ENCODE measurements at places on chromosomes 2 and 18.
A peak's percentile ranks its signal among the peaks of the same experiment; 100 is the strongest.

DNA sequence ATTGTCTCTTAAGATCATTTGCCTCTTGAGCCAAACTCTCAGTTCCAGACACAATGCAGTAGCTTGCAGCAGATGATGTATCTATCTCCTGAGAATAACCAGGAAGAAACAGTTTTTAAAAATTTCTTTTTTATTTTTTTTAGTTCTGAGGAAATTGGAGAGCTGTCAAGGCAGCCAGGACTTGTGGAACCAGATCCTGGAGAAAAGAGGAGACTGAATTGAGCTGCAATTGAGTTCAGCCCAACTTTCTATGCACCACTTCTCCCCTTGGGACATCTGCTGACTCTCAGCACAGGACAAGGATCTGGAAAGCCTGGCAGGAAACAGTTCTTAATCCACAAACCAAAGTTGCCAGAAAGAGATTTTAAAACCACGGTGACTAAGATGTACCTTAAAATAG is 13.5 kb upstream of the CSRNP3 start:
- no peak for DNase-seq

DNA sequence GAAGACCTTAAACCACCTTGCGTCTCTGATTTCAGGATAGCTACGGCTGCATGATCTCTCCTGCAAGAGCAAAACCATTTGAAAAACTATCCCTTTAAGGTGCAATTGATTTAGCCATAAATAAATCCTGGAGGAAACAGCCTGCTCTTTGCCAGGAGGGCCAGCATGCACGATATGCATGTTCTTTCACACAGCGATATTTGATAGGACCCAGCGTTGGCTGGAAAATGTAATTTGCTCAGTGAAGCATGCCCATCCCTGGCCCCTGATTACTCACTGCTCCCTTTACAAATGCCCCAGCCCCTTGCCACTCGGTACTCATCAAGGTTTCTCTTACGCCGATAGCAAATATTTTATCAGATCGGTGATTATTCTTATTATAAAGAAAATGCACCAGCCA is 315.4 kb downstream of the CDH2 start:
- no peak for DNase-seq

- peak; percentile 70 for DNase-seq
Measured at GRCh38 chr2:241941691-241942301, 72.3 kb downstream of the RTP5 start.

DNA sequence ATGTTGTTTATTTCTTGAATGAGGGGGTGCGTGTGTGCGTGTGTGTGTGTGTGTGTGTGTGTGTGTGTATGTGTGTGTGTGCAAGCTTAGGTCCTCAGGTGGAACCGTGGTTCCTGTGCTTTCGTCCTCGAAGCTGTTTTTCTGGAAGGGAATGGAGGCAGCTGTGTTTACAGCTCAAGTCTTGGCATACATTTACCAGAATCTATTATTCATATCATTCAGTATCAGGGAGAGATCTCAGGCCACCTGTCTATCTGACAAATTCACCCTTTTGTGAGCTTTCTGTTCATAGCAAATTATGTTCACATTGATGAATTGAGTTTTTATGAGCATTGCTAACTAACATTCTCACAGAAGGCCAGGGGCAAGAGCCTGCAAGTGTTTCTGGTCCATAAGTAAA is 550.4 kb downstream of the ARHGAP15 start:
- DNase-seq = no peak

DNA sequence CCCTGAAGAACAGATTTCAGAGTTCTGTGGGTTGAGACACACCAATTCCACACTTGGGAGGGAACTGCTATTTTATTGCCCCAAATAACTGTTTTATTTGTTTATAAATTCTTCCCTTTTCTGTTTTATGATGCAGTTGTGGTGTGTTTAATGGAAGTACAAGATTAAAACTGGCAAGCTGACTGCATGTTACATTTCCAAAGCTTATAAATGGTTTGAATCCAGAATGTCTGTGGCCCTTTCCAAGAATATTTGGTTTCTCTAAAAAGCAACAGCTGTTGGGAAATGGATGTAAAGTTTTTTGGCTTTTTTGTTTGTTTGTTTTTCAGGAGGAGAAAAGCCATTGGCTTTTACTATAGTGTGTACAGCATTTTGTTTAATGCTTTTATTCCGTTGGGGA is 234.5 kb downstream of the MTX2 start:
- no peak for DNase-seq

DNA sequence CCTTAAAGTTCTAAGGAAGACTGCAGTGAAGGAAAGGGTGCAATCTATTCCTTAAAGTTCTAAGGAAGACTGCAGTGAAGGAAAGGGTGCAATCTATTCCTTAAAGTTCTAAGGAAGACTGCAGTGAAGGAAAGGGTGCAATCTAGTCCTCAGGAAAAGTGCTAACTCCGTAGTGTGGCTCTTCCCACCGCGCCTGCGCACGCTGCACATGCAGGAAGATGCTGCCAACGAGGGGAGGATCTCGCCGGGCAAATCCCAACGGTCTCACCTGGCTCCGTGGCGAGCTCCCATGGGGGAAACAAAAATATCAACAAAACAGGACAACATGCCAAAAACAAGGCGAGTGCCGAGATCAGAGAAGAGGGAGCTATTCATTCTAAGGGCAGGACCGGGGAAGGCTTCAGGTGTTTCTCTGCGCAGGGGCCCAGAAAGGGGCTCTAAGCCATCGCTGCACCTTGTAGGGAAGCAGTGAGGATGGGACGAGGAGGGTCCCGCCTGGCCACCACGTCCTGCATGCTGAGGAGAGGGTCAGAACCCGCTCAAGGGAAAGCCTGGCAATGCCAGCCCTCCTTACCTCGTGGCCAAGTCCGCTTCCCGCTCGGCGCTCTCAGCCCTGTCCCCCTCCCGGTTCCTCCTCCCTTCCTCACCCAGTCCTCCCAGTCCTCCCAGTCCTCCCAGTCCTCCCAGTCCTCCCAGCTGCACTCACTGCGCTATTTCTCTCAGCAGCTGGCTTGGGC is 24.5 kb downstream of the TIMM21 start:
- DNase-seq = no peak

GRCh38 chr2:34810456-34810855 is 1211.4 kb upstream of the FAM98A start:
- DNase-seq = no peak

- DNase-seq = no peak
Measured at GRCh38 chr2:238277695-238278094, 10.7 kb downstream of the PER2 start.

- DNase-seq = no peak
Measured at GRCh38 chr2:202344178-202344577, 31.9 kb upstream of the BMPR2 start.

DNA sequence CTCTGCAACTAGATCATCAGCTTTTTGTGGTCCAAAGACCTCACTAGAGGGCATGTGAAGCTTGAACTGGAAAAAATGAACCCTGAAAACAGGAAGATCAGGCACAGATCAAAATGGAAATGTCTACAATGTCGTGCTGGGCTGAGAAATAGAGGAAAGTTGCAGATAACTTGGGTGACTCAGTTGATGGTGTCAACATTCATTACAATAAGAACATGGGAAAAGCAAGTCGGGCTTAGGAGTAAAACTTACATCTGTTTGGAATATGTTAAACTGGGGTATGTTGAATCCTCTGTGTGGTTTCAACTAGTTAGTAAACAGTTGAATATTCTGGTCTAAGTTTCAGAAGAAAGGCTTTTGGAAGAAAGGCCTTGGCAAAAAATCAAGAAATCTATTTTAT is 940.4 kb downstream of the ERBB4 start:
- no peak for DNase-seq

DNA sequence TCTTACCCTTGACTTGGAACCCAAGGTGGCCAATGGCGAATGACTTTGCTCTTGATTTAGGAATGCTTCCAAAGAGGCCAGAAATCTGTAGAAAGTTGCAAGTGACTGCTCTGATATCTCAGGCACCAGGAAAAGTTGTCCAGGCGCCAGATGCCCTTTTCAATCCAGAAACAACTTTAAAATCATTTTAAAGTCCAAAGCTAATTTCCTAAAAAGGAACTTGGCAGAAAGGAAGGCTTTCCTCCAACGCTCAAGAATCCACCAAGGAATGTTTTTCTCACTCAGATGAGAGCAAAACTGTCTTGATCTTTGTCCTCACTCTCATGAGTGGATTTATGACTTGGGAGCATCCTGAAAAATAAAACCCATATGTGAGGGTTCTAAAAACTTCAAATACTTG is 5.3 kb downstream of the NGEF start:
- DNase-seq = no peak

GRCh38 chr2:54496920-54497319 is 40.8 kb downstream of the SPTBN1 start:
- DNase-seq = no peak

GRCh38 chr18:56516789-56517188 is 121.6 kb downstream of the TXNL1 start:
- DNase-seq = no peak

DNA sequence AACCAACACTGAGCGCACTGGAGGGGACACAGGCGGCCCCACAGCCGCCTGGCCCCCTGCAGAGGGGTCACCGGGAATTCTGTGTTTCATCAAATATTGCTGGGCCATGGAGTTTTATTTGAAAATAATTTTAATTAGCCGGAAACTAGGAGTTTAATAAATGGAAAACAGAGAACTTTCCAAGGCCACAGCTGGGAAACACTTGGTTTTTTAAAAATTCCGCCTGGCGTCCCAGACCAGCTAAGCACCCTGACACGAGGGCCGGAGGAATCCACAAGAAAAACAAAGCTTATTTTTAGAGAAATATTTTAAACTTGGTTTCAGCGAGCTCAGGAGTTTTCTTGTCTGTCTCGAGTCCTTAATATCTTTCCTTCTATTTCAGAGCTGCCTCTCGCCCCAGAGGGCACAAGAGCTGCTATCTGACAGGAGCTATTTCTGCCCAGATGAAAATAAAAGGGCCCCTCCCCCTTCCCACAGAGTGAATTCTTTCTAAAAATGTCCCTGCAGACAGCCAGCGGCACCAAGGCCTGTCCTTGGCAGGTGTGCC is 8.2 kb downstream of the ZFP36L2 start:
- DNase-seq = no peak

- DNase-seq = no peak
Measured at GRCh38 chr2:238505119-238505891, 78.6 kb downstream of the ASB1 start.

- no peak for DNase-seq
Measured at GRCh38 chr18:33781429-33781828, 203.4 kb downstream of the ASXL3 start.

DNA sequence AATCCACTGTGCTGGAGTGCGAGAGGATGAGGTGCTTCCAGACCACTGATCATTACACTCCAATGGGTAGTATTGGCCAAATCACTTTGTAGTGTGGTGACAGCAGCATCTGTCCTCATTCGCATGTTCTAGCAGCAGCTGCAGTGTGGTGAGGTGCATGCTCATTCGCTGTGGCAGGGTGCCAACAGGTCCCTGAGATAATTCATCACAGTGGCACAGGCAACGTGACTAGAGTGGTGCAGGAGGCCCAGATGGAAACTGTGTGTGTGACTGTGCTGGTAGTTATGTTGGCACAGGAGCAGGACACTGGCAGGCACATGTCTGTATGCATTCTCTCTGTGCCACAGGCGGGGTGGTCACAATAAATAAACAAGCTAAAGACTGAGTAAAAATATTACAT is 329.5 kb upstream of the SYT4 start:
- DNase-seq = no peak

GRCh38 chr2:758073-758820 is 81.0 kb upstream of the TMEM18 start:
- no peak for DNase-seq

DNA sequence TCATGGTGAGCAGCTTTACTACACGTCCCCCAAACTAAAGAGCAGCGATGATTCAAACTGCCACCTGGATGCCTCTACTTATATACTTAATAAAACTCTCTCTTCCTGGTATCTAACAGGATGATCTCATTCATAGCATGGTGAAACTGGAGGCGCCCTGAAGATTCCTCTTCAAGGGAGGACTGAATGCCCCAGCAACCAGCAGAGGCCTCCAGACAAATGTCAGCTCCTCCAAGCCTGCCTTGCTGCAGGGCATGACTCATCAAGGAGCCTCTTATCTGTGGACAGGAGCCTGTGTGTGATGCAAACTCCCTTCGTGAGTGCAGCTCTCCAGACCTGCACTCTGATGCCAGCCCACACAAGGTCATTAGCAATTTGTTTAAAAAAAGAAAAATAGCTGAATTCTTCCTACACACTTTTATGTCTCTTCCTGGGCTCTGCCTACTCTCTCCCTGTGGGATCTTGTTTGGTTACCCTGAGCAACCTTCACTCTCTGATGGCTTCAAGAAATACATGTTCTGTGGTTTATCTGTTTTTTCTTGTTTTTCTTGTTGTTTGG is 30.2 kb downstream of the LONRF2 start:
- no peak for DNase-seq

DNA sequence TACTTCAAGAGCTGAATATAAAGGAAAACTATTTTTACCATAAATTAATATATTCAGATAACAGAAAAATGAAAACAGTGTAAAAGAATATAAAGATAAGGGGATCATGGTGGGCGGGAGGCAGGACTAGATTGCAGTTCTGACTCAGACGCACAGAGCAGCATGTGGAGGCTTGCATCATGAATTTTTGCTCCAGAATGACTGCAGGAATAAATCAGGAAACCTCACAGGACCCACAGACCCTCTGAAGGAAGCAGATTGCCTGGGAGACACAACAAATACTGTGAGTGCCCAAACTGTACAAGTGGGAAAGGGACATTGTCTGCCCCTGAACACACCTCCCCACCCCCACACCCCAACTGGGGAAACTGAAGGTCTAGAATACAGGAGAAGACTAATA is 19.2 kb upstream of the SIGLEC15 start:
- DNase-seq = no peak

- no peak for DNase-seq
Measured at GRCh38 chr2:47639467-47639866, 143.5 kb upstream of the MSH6 start.

- no peak for DNase-seq
Measured at GRCh38 chr18:13973061-13973575, 57.8 kb upstream of the MC2R start.

DNA sequence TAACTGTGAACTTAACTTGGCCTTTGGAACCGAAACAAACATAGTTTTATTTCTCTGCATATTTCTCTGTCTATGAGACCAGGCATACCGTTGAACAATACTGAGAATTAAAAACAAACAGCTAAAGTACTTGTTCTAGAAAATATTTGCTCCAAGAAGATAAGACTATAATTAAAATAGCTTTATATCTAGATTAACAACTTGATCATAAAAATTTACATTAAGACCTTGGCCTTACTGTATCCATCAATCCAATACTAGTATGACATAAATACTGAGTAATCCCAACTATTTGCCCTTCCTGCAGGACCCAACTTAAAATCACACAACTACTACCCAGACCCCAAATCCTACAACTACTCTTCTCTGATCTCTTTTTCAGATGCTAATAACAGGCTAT is 260.9 kb downstream of the RIT2 start:
- DNase-seq = no peak

- DNase-seq = no peak
Measured at GRCh38 chr2:117853873-117854272, 39.4 kb downstream of the DDX18 start.

- no peak for DNase-seq
Measured at GRCh38 chr18:961644-962355, 57.1 kb downstream of the ADCYAP1 start.

DNA sequence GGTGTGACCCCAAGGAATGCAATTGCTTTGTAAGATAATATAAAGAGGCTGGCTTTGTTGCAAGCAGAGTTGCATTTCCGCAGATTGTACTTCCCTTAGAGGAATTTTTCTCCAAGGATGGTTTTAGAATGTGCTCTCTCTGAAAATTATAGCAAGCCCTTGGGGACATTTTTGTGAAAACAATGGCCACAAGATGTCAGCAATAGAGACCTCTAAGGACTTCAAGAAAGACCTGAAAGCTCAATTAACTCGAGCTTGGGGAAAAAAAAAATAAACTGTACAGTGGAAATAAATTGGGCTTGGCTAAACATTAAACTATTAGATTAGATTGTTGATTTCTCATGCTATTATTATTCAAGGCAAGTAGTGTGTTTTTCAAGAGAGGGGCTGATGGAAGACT is 81.3 kb upstream of the KYNU start:
- DNase-seq = no peak
